ENCODE measurements at places on chromosomes 16 and 17.

- no peak for DNase-seq
Observed at GRCh38 chr17:57751348-57751971, 6.4 kb upstream of the CCDC182 start.

GRCh38 chr17:64706224-64707049 is 44.3 kb upstream of the SMURF2 start:
- DNase-seq: no peak

GRCh38 chr16:15396948-15397594 is 1.5 kb downstream of the MPV17L start:
- DNase-seq: no peak

GRCh38 chr16:51243936-51244436 is 92.9 kb upstream of the SALL1 start:
- no peak for DNase-seq

GRCh38 chr17:28551421-28552175 is 826 bp downstream of the UNC119 start:
- DNase-seq: no peak

GRCh38 chr16:23274968-23275367 is 27.1 kb upstream of the SCNN1B start:
- no peak for DNase-seq

DNA sequence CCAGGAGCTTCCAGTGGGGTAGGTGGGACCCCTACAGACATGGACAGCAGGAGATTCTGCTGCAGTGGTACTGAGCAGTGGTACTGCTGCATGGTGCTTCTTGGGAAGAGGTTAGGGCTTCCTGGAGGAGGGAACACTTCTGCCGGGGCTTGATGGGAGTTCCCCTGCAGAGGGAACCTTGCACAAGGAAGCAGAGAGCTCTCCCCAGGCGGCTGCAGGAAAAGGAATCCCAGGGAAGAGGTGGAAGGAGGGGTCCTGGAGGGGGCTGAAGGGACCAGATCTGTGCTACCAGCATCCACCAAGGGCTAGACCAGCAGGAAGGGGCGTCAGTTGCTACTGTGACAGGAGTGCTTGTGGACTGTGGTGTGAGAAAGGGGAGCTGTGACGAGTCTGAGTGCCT is 10.6 kb downstream of the RIPOR1 start:
- DNase-seq: no peak

DNA sequence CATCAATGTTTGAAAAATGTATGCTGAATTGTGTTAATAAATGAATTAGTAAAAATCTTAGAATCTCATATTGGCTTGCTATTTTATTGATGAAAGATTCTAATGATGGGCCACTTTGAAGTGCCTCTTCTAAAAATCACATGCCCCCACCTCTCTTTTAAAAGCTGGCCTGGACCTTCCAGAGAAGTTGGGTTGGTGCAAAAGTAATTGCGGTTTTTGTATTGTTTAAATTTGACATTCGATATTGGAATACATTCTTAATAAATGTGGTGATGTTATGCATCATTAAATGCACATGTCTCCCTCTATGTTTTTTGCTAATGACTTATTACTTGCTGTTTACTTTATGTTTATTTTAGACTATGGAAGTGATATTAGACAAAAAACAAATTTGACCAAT is 314.6 kb upstream of the C16orf82 start:
- no peak for DNase-seq

GRCh38 chr17:7237761-7238419 is 1.4 kb downstream of the PHF23 start:
- no peak for DNase-seq

DNA sequence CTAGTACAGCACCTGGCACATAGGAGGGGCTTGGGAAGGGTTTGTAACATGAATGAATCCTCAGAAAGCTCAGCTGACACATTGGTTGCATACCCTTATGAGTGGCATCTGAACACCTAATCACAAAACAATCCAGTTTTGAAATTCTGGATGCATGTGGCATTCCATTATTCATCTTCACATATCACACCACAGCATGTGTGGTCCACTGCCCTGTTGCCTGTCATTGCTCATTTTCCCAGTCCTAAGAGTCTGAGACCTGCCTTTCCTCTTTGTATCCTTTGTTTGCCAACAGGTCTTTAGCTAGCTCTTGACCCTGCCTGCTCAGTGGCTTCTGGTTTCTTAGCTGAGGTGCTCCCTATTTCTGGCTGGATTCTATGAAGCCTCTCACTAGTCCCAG is 170.8 kb upstream of the ASIC2 start:
- DNase-seq: no peak

DNA sequence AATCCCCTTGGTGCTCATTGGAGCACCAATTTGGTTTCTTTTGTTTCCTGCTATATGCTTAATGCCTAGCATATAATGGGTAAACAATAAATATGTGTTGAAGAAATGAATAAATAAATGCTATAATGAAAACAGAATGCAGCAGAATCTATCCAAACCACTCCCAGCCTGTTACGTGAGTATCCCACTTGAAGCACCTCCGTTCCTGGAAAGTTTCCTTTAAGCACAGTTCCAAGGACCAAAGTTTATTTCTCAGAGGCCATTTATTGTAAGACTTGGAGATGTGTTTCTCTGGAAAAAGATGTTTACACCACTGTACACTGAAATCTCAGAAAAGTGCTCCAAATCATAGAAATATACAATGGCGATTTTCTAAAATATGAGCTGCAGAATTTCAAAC is 187.0 kb downstream of the SOX9 start:
- no peak for DNase-seq

- no peak for DNase-seq
Observed at GRCh38 chr16:65181071-65181561, 59.3 kb upstream of the CDH11 start.

DNA sequence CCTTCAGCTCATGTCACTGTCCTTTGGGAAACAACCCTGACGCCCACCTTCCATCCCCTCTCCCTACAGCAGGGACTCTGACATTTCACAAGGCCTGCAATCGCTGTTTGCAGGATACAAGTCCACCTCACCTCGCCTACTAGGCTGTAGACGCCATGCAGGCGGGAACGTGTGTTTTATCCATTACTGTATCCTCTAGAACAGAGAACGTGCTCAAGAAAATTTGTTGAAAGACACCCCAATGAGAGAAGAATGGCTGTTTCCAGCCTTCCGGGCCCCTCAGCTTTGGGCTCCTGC is 1.5 kb upstream of the TTYH2 start:
- DNase-seq: no peak

DNA sequence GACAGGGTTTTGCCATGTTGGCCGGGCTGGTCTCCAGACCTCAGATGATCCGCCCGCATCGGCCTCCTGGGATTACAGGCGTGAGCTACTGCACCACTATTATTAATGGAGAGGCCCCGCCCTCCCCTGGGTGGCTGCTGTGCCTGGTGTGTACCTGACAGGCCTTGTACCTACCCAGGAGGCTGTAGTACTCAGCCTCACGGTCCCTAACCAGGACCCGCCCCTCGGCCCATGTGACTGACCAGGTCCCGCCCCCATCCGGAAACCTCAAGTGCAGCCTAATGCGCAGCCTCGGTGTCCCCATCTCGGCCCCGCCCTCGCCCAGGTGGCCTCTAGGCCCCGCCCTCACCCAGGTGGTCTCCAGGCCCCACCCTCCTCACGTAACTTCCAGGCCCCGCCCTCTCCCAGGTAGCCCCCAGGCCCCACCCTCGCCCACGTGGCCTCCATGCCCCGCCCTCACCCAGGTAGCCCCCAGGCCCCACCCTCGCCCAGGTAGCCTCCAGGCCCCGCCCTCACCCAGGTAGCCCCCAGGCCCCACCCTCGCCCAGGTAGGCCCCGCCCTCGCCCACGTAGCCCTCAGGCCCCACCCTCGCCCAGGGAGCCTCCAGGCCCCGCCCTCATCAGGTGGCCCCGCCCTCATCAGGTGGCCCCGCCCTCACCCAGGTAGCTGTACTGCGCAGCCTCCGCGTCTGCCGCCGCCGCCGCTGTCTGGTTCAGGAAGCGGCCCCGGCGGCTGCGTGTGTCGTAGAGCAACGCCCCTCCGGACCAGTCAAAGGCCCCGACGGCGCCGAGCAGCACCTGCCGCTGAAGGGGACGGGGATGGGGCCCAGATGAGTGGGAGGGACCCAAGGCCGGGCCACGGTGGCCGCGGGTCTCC is 31.0 kb downstream of the HASPIN start:
- DNase-seq: no peak
